ENCODE measurements at places on chromosomes 11 and 22. TPM values are rescaled to one million over a fixed set of nuclear protein-coding genes. Genes with fewer than 3 reads are reported as not detected.

PATE4 gene
- polyA plus RNA-seq: not detected

NCAPH2 gene
- polyA plus RNA-seq: 3.5 TPM

HEPACAM gene
- polyA plus RNA-seq: 9.0 TPM

ZP1 gene
- not detected for polyA plus RNA-seq

EFCAB6 gene
- polyA plus RNA-seq: 5.9 TPM

CASP4 gene
- 1.3 TPM for polyA plus RNA-seq

TMEM45B gene
- polyA plus RNA-seq: not detected

SLC22A6 gene
- polyA plus RNA-seq: not detected

SAA2 gene
- not detected for polyA plus RNA-seq

INS gene
- polyA plus RNA-seq: not detected
